ENCODE measurements at places on chromosomes 5 and 9.

GRCh38 chr5:34490506-34491250, 165.4 kb upstream of the RAI14 start:
- no peak for DNase-seq

GRCh38 chr5:6389946-6390530, 11.7 kb upstream of the MED10 start:
- no peak for DNase-seq

GRCh38 chr5:54440456-54440893, 15.0 kb upstream of the HSPB3 start:
- DNase-seq = no peak

GRCh38 chr5:93587597-93588351, 4.8 kb downstream of the NR2F1 start:
- no peak for DNase-seq

GRCh38 chr9:20904995-20905394, 126.4 kb downstream of the HACD4 start:
- no peak for DNase-seq

- DNase-seq = no peak
These were observed 746.5 kb upstream of the ZNF608 start for GRCh38 chr5:125492977-125493376.

DNA sequence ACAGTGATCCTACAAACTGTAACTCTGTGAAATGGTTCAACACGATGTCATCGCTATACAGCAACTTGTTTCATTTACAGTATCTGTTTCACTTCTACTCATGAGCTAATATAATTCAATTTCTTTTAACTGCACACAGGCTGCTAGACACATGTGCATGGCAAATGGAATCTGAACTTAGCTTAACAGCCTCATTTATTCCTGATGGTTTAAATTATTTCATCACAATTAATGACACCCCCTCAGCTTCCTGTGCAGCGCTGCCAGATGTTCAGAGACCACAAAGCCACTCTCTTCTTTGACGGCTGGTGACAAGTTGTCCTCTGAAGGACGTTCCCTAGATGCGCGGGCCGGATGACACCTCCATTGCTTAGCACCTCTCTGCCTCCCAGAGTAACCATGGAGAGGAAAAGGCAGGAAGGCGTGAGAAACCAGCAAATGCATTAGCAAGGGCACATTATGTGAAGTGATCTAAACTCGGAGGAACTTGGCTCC, 191.1 kb downstream of the BNC2 start:
- peak; percentile 49 for DNase-seq

DNA sequence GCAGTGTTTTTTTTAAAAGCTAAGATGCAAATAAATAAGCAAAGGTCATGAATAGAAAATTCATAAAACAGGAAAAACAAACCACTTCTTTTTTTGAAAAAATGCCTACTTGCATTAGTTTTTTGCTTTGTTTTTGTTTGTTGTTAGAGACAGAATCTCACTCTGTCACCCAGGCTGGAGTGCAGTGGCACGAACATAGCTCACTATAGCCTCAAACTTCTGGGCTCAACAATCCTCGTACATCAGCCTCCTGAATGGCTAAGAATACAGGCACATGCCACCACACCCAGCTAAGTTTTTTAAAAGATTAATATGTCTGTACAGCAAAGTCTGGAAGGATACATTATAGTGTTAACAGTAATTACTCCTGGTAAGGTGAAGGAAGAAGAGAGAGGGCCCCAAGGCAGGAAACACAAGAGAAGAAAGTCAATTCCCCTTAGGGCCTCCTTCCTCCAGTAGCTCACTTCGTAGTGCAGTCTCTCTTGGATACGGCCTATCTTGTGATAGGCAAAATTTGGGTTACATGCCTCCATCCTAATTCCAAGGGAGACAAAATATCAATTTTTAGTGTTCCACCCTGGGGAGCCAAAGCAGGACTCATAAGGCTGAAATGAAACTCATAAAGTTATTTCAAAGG, 15.3 kb downstream of the FAM169A start:
- no peak for DNase-seq

- DNase-seq = no peak
These were observed 192.5 kb downstream of the CDK5RAP2 start for GRCh38 chr9:120387257-120388002.

GRCh38 chr9:71630377-71630995, 137.8 kb downstream of the CEMIP2 start:
- DNase-seq = no peak

- no peak for DNase-seq
These were observed 76.4 kb upstream of the ROR2 start for GRCh38 chr9:92026206-92027002.

GRCh38 chr5:127934791-127935256, 148.7 kb upstream of the SLC12A2 start:
- peak; percentile 24 for DNase-seq

- DNase-seq = no peak
These were observed 19.9 kb downstream of the ABLIM3 start for GRCh38 chr5:149161026-149161687.

- DNase-seq = no peak
These were observed 19.5 kb downstream of the SPAAR start for GRCh38 chr9:35928591-35929452.

- DNase-seq = no peak
These were observed 92.5 kb upstream of the ZNF366 start for GRCh38 chr5:72599519-72600370.

DNA sequence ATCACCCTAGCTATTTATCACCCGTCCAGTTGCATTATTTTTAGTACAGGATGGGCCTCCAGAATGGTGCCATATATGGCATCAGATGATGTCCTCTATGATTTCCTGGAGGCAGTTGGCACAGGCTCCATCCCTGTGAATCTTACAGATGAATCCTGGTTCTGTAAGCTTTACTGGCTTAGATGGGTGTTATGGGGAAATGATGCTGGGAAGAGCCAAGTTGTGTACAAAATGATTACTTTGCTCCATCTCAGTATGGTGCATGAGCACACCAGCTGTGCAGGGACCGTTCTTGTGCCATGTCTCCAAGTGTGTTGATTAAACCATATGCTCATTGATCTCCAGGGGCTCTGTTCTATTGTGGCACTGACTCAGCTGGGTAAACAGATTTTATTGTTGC, 755.7 kb downstream of the TLR4 start:
- no peak for DNase-seq

GRCh38 chr9:37660691-37661090, 9.9 kb downstream of the FRMPD1 start:
- DNase-seq = no peak

- peak; percentile 83 for DNase-seq
These were observed 57.9 kb downstream of the DIAPH1 start for GRCh38 chr5:141560725-141561483.

- DNase-seq = no peak
These were observed 5.9 kb downstream of the CYFIP2 start for GRCh38 chr5:157271740-157272271.

DNA sequence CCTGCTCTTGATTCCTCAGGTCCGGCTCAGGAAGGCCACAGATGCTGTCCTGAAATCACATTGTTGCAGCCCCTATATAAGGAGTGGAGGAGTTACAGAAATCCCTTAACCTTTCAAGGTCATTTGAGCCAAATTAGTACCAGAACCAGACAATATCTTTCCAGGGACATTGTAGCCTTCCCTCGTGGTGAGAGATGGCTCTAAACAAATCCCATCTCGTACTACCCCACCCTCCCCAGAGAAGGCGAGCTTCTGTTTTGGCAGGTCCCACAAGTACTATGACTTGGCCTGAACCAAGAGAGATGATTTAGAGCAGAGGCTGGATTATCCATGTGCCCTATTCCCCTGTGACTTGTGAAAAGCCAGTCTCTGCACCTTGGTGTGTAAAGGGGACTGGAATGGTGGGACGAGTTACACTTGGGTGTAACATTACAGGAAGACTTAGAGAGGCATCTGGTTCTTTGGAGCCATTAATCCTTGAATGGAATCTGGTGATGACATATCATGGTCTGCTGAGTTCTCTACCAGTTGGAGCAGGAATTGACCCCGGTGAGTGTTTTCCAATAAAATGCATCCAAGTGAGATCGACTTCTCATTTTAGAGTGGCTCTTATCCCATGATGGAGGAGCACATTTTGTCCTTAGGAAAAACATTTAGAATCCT, at the start of gene FAM240B:
TSS of gene FAM240B (minus strand) at position 51 of the 663 bp plus-strand sequence. CDS start 16,134 bp downstream, outside the sequence.
- no peak for DNase-seq

- no peak for DNase-seq
These were observed 17.5 kb upstream of the TEX10 start for GRCh38 chr9:100370064-100370723.

GRCh38 chr9:90343991-90344390, 298.6 kb downstream of the DIRAS2 start:
- DNase-seq = peak; percentile 7

- DNase-seq = no peak
These were observed 20.0 kb downstream of the PTPN3 start for GRCh38 chr9:109478051-109478563.

- DNase-seq = no peak
These were observed 94.5 kb downstream of the PLPP1 start for GRCh38 chr5:55440188-55440646.

- no peak for DNase-seq
These were observed 162.9 kb downstream of the ZDHHC21 start for GRCh38 chr9:14530366-14530765.

GRCh38 chr5:105677291-105677690, 1993.4 kb downstream of the EFNA5 start:
- no peak for DNase-seq

GRCh38 chr5:146079695-146080373, 25.5 kb downstream of the PLAC8L1 start:
- DNase-seq = peak; percentile 11

GRCh38 chr9:113895526-113895925, 19.4 kb downstream of the ZNF618 start:
- no peak for DNase-seq

DNA sequence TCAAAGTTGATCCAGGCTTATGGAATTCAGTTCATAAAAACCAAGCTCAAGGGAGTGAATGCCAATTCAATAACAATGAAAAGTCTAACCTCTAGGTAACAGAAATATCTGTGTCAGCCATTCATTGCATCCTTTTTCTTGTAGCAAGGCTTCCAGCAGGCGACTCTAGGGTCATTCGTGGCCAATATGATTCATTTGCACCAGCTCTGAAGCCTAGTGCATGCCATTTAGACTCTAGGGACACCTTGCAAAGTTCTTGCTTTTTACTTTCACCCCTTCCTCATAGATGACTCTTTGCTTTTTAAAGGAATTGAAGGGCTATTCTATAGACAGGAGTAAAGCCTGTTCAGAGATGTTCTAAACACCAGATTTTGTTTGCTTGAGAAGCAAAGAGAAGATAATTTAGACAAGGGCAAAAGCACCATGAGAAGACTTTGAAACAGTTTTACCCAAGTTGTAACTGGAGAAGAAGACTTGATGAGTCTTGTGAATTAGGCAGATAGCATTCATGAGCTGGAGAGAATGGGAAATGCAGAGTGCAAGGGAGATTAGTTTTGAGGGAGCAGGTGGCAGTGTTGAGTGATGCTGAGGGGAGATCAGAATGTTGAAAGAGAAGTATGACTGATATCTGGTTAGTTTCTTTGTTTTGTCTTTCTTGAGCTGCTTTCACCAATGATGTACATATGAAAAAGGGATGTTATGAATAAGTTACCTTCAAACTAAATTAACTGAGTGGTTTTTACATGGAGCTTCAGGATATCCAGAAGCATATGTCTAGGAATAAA, 94.5 kb downstream of the F2RL2 start:
- no peak for DNase-seq

- DNase-seq = peak; percentile 42
These were observed 1.0 kb downstream of the MATR3 start for GRCh38 chr5:139294374-139295165.

GRCh38 chr9:88987661-88988060, 3.6 kb upstream of the S1PR3 start:
- DNase-seq = no peak

DNA sequence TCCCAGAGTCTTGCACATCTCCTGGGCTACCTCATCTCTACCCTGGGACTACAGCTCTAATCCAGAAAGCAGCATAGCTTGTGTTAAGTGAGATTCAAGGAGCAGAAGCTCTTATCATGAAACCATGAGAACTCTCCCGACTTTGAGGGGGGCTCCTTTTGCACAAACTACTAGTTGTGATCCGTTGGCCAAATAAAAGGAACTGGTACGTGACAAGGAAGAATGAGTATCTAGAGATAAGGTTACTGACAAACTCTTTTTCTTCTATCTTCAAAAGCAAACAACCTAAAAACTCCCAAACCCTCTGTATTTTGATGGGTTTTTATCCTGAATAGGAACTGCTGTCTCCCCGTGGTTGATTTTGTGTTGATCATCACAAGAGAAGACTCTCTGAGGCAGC, 168.5 kb downstream of the SLC24A2 start:
- no peak for DNase-seq

- no peak for DNase-seq
These were observed 235.9 kb upstream of the FAM174A start for GRCh38 chr5:100299261-100299660.

- no peak for DNase-seq
These were observed 11.5 kb downstream of the SNX30 start for GRCh38 chr9:112761912-112762655.

DNA sequence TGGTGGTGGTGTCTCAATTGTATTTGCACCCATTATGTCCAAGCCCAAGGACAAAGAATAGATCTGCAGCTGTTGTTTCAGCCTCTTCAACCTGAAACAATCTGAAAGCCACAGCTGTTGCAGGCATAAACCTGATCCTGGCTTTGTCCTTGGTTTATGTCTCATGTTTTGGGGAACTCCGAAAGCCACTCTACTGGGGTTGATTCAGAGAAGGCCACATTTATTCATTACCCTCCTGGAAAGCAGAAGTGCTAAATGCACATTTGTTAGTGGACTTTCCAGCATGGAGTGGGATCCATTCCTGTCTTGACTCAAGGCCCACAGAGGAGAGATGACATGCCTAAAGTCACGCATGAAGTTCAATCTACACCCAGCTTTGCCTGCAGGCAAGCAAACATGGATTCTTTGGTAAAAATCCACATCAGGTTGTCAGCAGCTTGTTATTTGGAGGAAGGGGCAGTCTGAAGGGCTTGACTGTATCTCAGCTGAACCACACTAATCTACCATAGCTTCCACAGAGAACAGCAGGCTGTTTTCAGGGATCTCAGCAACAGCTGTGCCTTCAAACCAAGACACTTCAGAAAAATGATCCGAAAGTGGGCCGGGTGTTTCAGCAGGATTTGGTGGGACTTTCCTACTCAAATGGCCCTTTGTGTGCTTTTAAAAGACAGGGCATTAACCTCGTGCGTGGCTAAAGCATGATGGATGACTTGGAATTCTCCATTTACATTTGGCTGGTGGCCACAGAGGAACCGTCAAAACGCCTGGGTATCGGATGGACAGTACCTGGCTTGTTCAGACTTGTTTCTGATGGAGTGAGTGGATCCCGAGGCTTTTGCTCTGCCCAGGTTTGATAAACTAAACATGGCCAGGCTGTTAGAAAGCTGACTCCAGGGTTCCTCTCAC, 36.2 kb upstream of the ADAM19 start:
- no peak for DNase-seq

GRCh38 chr9:17578911-17579793, at the start of gene SH3GL2:
Gene SH3GL2, plus strand, starts transcription at chr9:17579066.
- DNase-seq = no peak

GRCh38 chr5:17206021-17206420, 11.4 kb upstream of the BASP1 start:
- no peak for DNase-seq
